Central memory CD8-positive, alpha-beta T cell (primary cell): ENCODE measurements at places on chromosomes 2 and 18.

- no peak for DNase-seq
Observed at GRCh38 chr2:95531254-95531771, 46.8 kb upstream of the TRIM43B start.

DNA sequence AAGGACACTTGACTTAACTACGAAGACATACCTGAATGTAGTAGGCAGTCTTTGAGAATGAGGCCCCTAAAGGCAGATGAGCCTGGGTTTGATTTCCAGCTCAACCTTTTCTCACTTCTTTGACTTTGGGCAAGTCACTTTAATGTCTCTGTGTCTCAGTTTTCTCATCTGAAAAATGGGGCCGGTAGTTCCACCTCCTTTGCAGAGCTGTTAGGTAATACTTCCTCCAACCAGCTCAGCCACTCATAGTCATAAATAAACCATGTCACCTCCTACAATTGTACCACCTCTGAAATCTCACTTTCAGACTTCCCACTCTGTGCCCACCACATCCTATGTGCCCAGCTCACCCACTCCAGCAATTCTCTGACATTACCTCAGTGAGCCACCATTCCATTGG, 10.4 kb downstream of the ARHGAP25 start:
- DNase-seq = no peak

GRCh38 chr18:48929941-48930713, 20.6 kb downstream of the SMAD7 start:
- DNase-seq = no peak

GRCh38 chr2:195967336-195967735, 101.3 kb downstream of the DNAH7 start:
- no peak for DNase-seq

GRCh38 chr2:111071600-111072171, 49.0 kb upstream of the BCL2L11 start:
- no peak for DNase-seq

- DNase-seq = no peak
Observed at GRCh38 chr2:7752291-7752690, 835.1 kb downstream of the RNF144A start.
